Stimulated activated effector memory CD8-positive, alpha-beta T cell treated with anti-CD3 and anti-CD28 coated beads, Interleukin-12 subunit alpha, Interleukin-12 subunit beta, amount 100 ng/mL, for 72 hours (primary cell): ENCODE measurements at places on chromosomes 13 and 19.

GRCh38 chr13:40351537-40352379 is 314.7 kb downstream of the FOXO1 start:
- DNase-seq, result no peak

DNA sequence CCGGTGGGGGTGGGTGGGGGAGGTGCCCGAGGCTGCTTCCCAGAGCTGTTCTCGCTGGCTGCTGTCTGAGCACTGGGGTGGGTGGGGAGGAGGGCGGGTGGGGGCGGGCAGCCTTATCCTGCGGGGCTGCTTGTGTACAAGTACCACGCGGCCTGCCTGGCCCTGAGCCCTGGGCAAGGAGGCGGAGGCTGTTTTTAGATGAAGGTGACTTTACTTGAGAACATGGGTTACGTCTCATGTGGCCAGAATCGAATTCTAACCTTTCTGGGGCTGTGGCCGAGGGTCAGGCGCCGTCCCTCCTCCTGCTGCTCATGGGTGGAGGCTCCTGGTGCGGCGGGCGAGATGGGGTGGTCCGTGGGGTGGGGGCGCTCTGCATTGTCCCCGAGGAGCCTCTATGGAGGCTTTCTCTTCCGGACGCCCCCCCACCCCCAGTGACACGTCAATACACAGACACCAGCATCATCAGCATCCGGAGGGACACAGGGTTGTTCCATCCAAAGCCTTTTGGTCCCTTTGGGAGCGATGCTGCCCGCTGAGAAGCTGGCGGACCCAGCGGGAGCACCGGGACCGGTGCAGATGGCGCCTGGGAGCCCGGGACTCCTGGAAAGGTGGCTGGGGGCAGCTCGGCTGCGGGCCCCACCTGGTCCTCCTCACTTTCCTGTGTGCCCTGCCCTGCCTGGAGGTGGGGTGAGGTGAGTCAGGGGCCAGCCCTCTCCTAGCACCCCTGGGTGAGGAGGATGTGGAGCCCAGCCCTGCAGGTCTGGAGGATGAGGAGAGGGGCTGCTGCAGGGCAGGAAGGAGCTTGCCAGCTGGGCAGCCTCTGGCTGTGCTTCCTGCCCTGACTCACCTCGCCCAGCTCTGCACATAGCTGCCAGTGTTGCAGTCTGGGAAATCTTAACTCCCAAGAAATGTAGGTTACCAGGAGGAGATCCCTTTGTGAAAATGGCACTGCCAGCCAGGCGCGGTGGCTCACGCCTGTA is 3.4 kb downstream of the BSG start:
- DNase-seq, result no peak

- no peak for DNase-seq
These were observed 894.5 kb downstream of the PCDH9 start for GRCh38 chr13:66335626-66336025.

GRCh38 chr19:54608792-54609191 is 15.4 kb downstream of the LILRA1 start:
- peak; percentile 10 for DNase-seq

GRCh38 chr13:108728370-108728769 is 99.0 kb downstream of the MYO16 start:
- DNase-seq, result no peak

- peak; percentile 41 for DNase-seq
These were observed 1.2 kb downstream of the ZFP36 start for GRCh38 chr19:39407660-39408391.

GRCh38 chr19:45450012-45450333 is 17.8 kb upstream of the FOSB start:
- DNase-seq, result no peak

DNA sequence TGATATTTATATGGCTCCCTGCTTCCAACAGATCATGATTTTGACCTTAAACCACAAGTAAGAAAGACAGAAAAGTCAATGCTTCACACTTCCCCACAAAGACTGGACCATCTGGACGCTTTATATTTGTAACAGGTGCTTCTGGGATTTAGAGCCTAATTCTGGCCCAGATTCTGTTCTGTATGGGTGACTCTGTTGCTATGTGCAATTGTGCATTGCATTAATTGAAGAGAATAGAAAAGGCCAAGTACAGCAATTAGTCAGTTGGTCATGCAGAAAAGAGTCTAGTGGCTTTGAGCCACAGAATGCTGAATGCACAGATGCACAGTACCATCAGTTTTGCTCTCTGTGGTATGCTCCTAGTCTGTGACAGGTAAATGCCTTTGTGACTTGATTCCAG is 657.4 kb upstream of the ATXN8OS start:
- DNase-seq, result no peak

GRCh38 chr13:105763851-105764250 is 771.6 kb downstream of the EFNB2 start:
- no peak for DNase-seq

DNA sequence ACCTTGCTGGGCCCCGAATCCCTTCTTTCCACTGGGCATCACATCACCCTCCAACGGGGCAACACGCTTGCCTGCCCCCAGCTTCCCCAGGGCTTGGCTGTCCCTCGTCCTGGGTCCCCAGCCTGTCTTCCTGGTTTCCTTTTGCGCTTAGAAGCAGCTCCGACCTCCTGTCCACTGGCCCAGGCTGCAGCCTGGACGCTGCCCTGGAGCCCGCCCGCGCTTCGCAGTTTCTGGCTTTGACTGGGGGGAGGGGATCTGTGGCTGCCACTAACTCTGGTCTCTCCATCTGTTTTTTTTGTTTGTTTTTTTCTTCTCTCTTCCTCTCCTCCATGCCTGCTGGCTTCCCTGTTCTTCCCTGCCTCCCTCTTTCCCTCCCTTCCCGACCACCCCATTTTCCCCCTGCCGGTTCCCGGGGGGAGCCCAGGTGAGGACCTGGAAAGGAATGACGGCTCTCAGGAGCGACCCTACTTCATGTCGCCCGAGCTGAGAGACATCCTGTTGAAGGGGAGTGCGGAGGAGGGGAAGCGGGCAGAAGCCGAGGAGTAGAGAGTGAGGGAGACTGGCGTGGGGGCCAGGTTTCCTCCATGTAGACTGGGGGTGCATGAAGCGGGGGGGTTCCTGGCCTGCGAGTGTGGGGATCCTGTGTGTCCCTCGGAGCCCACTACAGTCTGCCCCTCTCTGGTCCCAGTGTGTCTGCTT is 11.5 kb upstream of the ILF3 start:
- DNase-seq, result no peak

GRCh38 chr19:19034204-19034624 is 811 bp downstream of the ARMC6 start:
- peak; percentile 81 for DNase-seq

DNA sequence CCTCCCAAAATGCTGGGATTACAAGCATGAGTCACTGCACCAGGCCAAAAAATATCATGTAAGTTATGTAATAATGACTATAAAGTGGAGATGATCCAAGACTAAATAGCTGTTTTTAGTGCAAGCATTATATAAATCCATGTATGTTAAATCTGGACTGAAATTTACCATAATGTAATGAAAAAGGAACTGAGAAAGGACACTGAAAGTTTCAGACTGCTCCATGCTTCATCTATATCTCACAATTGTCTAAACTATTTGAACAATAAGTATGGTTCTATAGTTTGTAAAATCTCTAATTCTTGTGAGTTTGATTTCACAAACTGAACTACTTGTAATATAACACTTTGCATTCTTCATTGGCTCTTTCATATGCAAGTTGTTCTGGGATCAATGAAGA is 2299.5 kb downstream of the PCDH9 start:
- DNase-seq, result no peak

DNA sequence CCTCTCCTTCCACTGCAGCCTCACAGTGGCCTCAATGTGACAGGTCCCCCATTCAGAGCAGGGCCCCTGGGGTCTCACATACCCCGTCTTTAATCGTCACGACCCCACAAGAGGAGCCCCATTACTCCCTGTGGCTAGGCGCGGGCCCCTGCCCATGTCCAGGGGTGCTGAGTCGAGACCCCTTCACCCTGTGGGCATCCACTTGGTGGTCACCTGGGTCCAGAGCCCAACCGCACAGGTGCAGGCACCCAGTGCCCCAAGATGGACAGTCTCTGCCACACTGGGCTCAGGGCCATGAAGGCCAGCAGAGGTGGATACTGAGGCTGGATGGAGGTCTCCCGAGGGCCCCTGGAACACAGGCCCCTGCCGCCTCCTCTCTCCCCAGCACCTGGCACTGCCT is 3.0 kb downstream of the TMEM259 start:
- no peak for DNase-seq

DNA sequence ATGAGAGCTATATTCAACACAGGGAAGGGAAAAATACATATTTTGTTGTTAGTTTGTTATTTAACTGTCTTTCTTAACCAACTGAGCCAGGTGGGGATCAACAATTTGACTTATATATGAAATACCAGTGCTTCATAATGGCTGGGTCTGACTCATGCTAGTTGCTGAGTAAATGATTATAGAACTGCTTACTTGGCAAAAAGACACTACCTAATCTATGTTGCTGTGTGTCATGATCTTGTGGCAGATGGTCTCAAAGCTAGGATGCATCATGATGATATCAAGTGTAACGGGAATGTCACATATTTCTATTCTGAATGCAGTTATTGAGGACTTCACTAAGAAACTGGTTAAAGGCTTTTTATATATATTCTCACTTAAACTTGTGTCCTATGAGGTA is 727.4 kb upstream of the SLITRK1 start:
- DNase-seq, result no peak

GRCh38 chr13:64371461-64371860 is 2858.7 kb downstream of the PCDH9 start:
- DNase-seq, result no peak

DNA sequence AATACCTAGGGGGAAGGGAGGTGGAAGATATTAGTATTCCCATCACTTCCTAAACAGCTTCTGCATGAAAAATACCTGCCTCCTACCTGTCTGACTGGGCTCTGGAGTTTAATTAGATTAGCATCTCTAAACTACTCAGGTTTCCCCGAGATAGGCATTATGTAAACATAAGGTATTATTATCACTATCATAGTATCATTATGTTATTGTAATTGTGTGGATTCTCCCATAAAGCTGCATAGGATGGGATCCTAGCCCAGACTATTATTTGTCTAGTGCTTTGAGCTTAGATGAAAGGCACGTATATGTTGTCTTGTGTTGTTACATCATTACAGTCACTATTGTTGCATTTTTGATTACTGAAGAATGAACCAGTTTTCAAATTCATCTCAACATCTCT is 115.2 kb upstream of the SOX21 start:
- no peak for DNase-seq

- no peak for DNase-seq
These were observed 1.6 kb downstream of the JOSD2 start for GRCh38 chr19:50509366-50509765.

GRCh38 chr19:6103217-6103644 is 7.1 kb downstream of the RFX2 start:
- DNase-seq, result no peak

DNA sequence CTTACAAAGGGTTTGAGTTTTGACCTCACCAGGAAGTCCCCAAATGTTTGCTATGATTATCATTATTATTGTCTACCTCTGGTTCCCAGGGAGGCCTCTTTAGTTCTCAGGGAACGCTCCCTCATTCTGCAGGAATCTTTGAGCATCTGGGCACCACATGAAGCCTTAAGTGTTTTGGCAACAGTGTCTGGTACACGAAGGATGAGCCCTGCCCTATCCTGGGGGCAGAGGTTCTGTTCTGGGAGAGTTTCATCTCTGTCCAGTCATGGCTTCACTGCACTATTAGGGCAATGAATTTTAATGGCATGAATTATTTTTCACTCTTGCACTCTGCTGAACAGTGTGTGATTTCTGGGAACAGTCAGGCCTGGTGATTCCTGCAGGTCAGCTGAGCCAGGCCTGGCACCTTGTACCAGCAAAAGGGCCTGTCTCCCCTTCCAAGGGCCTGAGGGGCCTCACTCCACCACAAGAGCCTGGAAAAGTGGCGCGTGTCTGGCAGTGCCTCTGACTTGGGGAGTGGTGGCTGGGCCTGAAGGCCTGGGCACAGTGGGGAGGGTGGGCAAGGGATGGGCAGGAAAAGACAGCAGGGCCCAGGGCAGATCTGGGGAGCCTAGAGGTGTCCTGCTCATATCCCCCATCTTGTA is 4.6 kb downstream of the FAM187B start:
- no peak for DNase-seq

DNA sequence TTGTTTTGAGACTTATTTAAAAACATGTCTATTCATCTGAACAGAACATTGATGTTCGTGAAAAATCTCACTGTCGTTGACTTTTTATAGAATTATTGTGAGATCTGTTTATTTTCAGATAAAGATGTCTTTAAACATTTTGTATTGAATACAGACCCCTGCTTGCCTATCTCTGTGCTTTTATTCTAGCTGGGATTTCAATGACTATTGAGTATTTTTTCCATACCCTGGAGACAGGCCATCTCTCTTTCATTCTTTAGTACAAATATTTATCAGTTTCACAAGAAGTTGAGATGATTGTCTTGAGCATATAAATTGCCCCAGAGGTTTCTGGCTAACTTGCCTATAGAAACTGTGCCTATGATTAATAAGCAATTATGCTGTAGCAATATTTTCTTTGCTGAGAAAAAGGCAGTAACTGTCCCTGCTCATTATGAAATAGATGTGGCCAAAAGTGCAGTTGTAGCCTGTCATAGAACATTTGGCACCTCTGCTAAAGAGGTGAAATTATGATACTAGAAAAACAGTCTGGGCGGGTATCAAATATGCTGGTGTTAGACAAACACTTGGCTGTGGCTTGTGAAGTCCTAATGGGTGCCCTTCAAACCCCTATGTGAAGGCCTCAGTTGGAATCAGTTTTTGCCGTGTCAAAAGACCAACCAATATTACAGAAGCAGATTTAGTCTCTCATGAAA is 360.6 kb downstream of the HS6ST3 start:
- no peak for DNase-seq

- peak; percentile 88 for DNase-seq
These were observed 990 bp downstream of the LMTK3 start for GRCh38 chr19:48510421-48511268.

GRCh38 chr13:41199079-41199478 is 4.7 kb upstream of the KBTBD7 start:
- no peak for DNase-seq

GRCh38 chr19:11264452-11265176 is 2.3 kb upstream of the DOCK6 start:
- no peak for DNase-seq

GRCh38 chr19:31903979-31904378 is 441.4 kb upstream of the ZNF507 start:
- no peak for DNase-seq

GRCh38 chr13:30791354-30792001 is 56.1 kb downstream of the ALOX5AP start:
- no peak for DNase-seq

DNA sequence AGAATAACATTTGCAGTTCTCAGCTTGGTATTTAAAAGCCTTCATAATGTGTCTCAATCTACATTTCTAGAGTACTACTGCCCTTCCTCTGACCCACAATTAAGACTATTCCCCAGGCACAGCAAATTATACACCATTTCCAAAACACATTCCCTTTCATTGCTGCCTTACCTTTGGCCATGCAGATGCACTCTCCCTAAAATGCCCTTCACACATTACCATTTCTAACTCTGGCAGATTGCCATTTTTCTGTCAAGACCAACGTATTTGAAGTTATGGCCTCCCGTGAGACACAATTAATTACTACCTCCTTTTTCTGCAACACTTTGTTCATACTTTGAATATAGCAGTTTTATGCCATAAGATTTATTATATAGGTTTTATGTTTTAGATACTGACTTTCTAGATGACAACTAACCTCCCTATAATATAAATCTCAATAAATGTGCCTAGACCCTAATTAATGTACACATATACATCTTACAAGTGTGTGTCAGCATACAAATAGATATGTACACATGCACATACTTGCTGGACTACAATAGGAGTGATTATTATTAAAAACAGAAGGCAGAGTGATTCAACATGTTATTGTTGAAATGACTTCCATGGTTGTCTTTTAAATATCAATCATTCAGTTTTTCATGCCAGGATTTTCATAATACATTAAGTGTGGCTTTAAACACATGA is 2902.5 kb downstream of the PCDH9 start:
- no peak for DNase-seq
